ENCODE measurements at places on chromosomes 7 and 10.

- no peak for DNase-seq
These were observed 10.4 kb upstream of the ITGB8 start for GRCh38 chr7:20320322-20320721.

GRCh38 chr7:33582104-33582503 lies 323.2 kb upstream of the BMPER start:
- DNase-seq = no peak

DNA sequence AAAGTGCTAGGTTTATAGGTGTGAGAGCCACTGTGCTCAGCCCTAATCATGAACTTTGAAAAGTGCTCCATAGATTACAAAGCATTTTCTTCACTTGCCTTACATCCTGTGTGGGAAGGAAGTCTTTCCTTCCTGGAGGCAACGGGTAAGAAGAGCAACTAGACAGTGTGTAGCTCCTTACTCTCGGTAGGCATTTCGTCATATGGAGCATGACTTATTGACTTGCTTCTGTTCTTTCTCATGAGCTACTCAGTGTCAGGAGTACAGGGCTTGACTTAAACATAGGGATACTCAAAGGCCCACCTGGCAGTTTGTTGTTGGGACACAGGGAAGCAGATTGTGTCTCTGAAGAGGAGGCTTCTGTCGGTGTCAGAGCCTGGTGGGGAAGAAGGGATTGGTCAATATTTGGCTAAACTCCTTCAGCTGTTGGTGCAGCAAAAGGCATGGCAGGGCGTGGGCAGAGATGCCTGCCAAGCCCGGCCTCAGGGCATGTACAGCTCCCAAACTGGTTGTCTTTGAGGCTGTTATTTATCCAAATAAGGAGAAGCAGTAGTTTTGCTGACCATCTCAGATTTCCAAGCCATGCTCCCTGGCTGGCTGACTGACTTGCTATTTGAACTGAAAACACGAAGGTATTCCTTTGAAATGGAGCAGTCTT lies 248.9 kb downstream of the KIAA1217 start:
- no peak for DNase-seq

GRCh38 chr10:14603534-14604102 lies 171.1 kb downstream of the FAM107B start:
- no peak for DNase-seq

DNA sequence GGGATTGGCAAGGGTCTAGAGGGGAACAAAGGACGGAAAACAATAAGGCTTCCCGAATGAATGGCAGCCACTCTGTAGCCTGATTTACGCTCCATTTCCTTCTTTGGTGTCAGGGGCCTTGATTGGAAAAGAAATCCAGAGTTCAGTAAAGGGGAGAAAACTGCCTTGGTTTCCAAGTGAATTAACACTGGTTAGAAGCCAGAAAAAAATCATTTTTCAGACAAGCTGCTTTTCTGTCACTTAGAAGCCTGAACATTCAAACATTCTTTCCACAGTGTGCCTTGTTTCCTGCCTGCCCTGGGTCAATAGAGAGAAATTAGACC lies 283 bp upstream of the TRDMT1 start:
- DNase-seq = no peak

- DNase-seq = no peak
These were observed 94.3 kb downstream of the DLG5 start for GRCh38 chr10:77832238-77832637.

GRCh38 chr10:62327885-62328284 lies 46.3 kb upstream of the ZNF365 start:
- no peak for DNase-seq

DNA sequence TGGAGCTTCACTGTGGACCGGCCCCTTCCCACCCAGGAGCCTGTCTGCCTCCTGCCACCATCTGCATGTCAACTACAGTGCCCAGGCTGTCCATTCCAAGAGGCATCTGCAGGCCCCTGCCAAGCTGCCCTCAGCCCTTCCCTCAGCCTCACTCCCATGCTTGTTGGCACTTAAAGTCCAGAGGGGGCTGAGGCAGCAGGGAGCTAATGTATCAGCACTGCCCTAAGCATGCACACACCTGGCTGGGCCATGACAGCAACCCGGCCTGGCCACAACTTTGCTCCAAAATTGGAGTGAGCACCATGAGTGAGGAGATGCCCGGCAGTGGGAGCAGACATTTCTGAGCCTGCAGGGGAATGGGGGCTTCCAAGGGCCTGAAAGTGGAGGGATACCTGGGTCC lies 417.5 kb upstream of the GRM3 start:
- DNase-seq = no peak
